ENCODE measurements at places on chromosomes 12 and 14. TPM values are rescaled to one million over a fixed set of nuclear protein-coding genes. Genes with fewer than 3 reads are reported as not detected.
A peak's percentile ranks its signal among the peaks of the same experiment; 100 is the strongest.

C1RL gene
- total RNA-seq, result 68.8 TPM

DNA sequence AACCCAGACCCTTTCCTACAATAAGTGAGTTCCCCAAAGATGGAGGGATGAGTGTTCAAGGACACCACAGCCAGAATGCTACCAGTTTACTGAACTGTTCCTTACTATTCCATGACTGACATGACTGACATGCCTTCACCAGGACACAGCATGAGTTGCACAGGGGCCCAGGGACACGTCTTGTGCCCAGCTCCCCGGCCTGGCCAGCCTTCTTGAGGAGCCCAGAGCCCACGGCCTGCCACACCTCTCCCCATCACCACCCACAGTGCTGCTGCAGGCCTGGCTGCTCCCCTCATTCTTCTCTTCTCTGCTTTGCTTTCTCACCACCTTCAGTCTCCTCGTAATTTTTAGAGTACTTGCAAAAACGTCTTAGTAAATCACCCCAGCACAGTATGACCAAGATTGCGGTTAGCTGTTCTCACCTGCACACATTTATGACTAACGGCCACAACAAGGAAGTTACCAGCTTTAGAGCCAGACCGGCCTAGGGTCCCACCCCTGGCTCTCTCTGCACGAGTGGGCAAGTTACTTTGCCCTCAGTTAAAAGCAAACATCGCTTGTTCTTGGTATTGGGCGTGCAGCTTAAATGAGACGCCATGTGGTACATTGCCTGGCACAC, 18.5 kb downstream of the PPP2R5E start:
- no peak for DNase-seq

- peak; percentile 53 for DNase-seq
Measured at GRCh38 chr14:100740196-100740825, 13.6 kb downstream of the DLK1 start.

DNA sequence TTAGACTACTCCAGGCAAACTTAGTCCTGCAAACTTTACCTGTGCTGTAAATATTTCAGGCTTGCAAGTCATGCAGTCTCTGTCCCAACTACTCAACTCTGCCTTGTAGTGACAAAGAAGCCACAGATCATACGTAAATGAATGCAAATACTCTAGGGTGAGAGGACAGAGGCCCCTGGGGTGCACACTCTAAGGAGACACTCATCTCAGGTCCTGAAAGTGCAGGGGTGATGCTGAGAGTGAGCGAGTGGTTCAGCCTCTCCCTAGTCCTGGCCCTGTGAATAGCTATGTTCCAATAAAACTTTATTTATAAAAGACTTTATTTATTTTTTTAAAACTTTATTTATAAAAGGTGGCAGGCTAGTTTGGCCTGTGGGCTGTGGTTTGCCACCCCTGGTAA, 34.9 kb downstream of the HCAR2 start:
- DNase-seq, result no peak

KERA gene
- total RNA-seq, result not detected

GRCh38 chr12:28948685-28949084, 200.4 kb upstream of the FAR2 start:
- DNase-seq, result no peak

RASSF3 gene
- 90.6 TPM for total RNA-seq

AICDA gene
- not detected for total RNA-seq

- DNase-seq, result no peak
Measured at GRCh38 chr14:69048456-69048855, 69.4 kb upstream of the ACTN1 start.

DNA sequence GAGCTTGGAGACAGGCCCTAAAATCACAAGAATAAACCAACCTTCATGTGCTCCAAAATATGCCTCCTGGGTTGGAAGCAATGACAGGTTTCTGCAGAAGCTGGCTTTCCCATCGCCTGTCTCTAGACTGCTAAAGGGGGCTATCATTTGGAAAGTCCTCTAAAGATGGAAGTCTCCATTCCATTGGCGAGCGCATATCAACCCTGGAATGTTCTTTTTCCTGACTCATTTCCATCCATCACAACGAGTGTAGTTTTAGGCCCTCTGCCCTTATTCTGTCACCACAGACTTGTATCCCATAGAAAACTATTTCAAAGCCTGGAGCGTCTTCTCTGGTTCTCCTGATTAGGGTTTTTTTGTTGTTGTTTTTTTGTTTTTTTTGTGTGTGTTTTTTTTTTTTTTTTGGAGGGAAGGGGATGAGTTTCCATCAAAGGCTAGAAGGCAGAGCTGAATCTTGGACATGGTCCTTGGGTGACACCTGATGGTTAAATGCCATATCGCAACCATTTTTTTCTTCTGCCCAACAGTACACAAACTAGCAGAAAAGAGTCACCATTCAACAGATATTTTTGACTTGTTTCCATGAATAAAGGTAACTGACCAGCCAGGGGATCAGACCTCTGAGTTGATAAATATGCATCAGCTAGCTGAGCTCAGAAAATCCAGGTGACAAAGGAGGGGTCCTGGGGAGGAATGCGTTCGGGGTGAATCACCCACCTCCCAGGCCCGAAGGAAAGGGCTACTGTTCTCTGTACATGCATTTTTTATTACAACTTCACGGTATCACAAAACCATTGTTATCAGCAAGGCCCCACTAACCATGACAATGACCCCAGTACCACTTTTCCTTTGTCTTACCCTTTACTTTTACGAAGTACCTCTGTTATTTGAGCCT, 40.5 kb downstream of the KCNA5 start:
- DNase-seq, result no peak

DNA sequence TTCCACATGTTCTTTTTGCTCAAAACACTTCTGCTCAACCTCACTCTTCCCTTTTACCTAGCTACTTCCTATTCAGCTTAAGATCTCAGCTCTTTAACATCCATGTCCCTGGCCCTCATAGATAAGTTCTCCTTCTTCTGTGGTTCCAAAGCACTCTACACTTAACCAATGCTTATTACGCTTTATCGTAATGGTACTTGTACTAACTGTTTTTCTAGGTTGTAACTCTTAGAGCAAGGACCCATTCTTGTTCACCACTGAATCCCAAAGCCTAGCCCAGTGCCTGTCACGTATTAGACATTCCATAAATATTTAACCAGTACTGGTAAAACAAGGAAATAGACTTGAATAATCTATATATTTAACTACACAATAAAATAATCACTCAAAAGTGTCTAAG, 5.3 kb downstream of the SLC41A2 start:
- no peak for DNase-seq

SCNN1A gene
- 3.3 TPM for total RNA-seq

DNA sequence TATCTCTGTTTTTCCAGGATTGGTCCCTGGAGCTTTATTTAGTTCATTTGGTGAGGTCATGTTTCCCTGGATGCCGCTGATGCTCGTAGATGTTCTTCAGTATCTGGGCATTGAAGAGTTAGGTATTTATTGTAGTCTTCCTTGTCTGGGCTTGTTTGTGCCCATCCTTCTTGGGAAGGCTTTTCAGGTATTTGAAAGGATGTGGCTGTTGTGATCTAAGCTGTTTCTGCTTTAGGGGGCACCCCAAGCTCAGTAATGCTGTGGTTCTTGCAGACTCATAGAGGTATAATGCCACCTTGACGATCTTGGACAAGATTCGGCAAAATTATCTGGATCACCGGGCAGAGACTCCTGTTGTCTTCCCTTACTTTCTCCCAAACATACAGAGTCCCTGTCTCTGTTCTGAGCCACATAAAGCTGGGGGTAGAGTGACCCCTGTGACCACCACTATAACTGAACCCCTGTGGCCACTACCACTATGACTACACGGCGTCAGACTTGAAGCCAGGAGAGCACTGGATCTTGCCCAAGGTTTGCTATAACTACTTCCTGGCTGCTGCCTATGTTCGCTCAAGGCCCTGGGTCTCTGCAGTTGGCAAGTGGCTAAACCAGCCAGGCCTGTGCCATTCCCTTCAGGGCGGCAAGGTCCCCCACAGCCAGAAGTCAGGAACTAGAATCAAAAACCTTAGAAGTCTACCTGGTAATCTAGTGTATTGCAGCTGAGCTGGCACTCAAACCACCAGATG, 40.9 kb downstream of the FGD4 start:
- no peak for DNase-seq

- DNase-seq, result no peak
Measured at GRCh38 chr12:108236366-108236765, 102.7 kb downstream of the CMKLR1 start.

DNA sequence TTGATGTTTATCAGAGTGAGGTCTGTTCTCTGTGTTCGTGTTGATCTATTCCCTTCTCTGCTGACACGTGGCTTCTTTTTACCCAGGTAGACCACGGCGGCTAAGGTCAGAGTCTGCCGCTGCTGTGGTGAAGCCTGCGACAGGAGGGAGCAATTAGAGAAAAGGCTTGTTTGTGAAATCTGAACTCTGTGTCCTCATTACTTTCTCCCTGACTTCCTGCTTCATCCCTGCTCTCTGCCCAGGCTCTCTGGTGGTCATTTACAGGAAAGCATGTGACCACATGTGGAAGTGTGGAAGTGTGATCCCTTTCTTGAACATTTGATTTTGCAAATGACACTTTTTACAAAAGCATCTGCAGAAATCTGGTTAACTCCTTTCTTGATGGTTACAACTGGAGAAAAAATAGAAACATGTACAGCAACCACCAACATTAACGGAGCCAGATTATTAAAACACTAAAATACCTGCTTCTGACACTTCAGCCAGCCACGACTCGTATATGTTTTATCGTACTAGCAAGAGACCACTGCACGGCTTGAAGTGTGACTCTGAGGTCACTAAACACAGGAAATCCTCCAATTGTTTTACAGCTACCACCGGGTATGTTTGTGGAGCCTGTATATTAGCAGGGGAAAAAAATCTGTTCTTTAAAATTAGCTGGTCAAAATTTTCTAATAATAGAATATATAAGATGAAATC, 388.6 kb upstream of the TMPO start:
- DNase-seq, result no peak

- DNase-seq, result no peak
Measured at GRCh38 chr12:74945771-74946198, 263.9 kb downstream of the KCNC2 start.

KRT82 gene
- not detected for total RNA-seq

DNA sequence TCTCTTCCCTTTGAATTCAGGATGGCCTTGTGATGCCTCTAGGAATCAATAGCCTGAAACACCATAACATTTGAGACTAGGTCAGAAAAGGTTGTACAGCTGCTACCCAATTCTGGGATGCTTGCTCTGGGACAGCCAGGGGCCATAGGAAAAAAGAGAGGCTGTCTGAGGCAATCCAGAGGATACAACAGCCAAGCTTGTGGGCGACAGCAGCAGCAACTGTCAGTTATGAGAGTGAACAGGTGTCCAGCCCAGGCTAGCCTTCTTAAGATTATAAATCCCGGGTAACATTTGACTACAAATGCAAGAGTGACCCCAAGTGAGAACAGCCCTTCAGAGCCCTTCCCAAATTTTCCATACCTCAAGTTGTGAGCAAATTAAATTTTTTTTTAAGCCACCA, 11.1 kb downstream of the DCN start:
- no peak for DNase-seq

- no peak for DNase-seq
Measured at GRCh38 chr14:76486251-76486743, 110.4 kb downstream of the ESRRB start.

DNA sequence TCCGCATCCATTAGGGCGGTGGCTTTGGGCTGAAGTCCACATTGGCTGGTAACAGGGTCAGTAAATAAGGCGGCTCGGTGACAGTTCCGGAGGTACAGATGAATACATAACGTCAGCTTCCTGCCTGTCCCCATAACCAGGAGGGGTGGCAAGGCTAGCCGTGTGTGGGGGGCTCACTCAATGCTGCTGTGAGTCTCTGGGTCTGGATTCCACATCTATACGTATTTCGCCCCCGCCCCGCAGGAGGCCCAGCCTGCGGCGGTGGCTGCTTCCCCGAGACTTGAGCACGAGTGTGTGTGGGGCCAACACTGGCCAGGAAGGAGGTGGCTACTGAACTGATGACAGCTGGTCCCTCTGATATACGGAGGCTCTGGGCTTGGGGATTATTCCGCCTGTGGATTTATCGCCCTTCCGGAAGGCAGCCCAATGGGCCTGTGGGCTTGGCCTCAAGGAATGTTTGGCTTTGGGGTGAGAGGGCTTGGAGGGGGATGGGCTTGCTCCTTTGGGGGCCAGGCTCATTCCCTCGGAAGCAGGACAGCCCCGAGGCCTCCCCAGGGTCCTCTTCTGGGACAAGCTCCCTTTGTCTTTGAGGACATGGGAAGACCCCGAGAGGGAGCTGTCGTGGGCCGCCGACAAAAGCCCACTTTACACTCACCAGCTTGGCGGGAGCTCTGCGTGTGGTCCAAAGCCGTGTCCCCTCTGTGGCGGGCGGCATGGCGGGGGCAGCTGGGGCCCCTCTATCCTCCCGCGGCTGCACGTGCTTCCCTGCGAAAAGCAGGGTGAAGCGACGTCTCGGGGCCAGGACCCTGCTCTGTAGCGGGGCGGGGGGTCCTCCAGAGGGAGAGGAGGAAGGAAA, 82.1 kb downstream of the KIF26A start:
- no peak for DNase-seq

- no peak for DNase-seq
Measured at GRCh38 chr12:115387467-115387901, 703.5 kb upstream of the TBX3 start.

DNA sequence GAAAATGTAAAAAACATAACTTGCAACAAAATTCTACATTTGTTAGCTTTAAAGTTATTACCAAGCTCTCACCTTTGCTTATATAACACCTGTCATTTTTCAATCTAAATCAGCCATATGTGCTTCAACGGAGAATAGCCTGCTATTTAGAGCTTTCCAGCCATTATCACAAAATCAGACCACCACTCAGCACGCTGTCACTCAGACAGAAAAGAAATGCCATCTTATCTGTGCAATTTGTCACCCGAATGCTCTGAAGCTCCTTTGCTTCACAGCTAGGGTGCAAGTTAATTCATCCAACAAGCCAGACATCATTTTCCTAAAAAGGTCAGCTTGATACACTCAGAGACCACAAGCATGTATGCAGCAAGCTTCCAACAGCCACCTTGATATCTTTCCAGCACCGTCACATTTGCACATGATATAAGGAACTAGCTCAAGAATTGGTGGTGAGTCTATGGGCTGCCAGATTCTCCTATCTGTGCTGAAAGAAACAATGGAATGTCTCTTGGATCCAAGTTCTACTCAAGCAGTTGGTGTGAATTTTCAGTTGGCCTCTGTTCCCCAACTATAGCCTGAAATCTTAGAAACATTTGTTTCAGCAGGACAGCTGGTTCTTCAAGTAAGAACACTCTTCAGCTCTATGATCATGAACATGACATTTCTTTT, 20.0 kb upstream of the IFNG-AS1 start:
- no peak for DNase-seq

DNA sequence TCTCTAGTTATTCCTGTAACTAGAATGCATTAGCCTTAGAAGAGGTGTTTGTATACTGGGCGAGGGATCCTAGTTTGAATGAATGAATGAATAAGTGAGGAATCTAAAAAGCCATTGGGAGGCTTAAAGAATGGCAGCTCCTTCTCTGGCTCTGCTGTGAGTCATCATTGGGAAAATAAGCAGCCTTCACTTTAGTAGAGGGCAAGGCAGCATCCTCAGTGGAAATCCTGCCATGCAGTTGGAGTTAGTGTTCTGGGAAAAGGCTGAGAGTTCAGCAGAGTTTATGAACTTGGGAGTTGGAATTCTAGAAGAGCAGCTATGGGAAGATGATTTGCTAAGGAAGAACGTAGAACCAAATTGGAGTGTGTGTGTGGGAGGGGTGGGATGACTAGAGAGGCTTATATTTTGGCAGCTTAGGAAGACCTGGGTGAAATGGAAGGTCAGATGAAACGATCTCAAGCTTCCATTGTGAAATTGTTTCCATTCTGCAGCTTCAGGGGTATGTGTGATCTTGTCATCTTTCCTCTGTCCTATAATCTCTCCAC, 120.8 kb downstream of the PTCSC3 start:
- DNase-seq, result no peak
